ENCODE measurements at places on chromosomes 7 and 10. TPM values are rescaled to one million over a fixed set of nuclear protein-coding genes. Genes with fewer than 3 reads are reported as not detected.

Gene DEPP1
- total RNA-seq: 1.1 TPM

Gene IMMP2L
- 19.7 TPM for total RNA-seq

Gene CDK1
- total RNA-seq: 86.2 TPM

Gene THAP5
- total RNA-seq: 12.5 TPM

Gene EIF4EBP2
- 13.9 TPM for total RNA-seq

Gene CPN1
- total RNA-seq: 0.24 TPM

Gene WDR86
- 0.38 TPM for total RNA-seq

Gene GHRHR
- total RNA-seq: not detected

Gene MMP21
- total RNA-seq: not detected

Gene GRM3
- not detected for total RNA-seq

Gene TMEM26
- total RNA-seq: 0.07 TPM

Gene ANXA8L1
- 86.4 TPM for total RNA-seq

Gene FAM204A
- total RNA-seq: 44.3 TPM

Gene CNNM1
- 22.7 TPM for total RNA-seq

Gene LLCFC1
- not detected for total RNA-seq

Gene CFAP43
- 0.17 TPM for total RNA-seq

Gene CACNA2D1
- 6.9 TPM for total RNA-seq

Gene PAPSS2
- 20.7 TPM for total RNA-seq

Gene C7orf33
- not detected for total RNA-seq

Gene NKX2-3
- not detected for total RNA-seq

Gene LIMK1
- 35.7 TPM for total RNA-seq

Gene PRLHR
- total RNA-seq: not detected

Gene TMEM130
- 0.26 TPM for total RNA-seq

Gene DDC
- 1.9 TPM for total RNA-seq

Gene STEAP2
- 4.7 TPM for total RNA-seq

Gene PDCD4
- 35.0 TPM for total RNA-seq

Gene RNF148
- not detected for total RNA-seq

Gene GJC3
- total RNA-seq: 0.09 TPM

Gene SMO
- total RNA-seq: 16.7 TPM

Data from A549 treated with CORT108297 at 1 μM for 4 hours (cell line).